Uterine smooth muscle cell (primary cell): ENCODE measurements at places on chromosomes 7 and 10. TPM values are rescaled to one million over a fixed set of nuclear protein-coding genes. Genes with fewer than 3 reads are reported as not detected.

The NUTM2B gene
- total RNA-seq = 0.22 and 0.37 TPM in 2 replicates

The COL13A1 gene
- total RNA-seq = 31.8 and 35.9 TPM in 2 replicates

The STN1 gene
- 23.0 and 41.2 TPM in 2 replicates for total RNA-seq

The FXYD4 gene
- total RNA-seq = not detected in 2 replicates

The RAMP3 gene
- total RNA-seq = not detected in 2 replicates

The CYP2E1 gene
- total RNA-seq = 0.22 and 0.37 TPM in 2 replicates

The SLC16A12 gene
- under 0.01 TPM in 1 of 2 replicates, not detected in the other for total RNA-seq

The SLC29A3 gene
- 0.62 and 0.66 TPM in 2 replicates for total RNA-seq

The SFRP4 gene
- total RNA-seq = 0.55 and 3.2 TPM in 2 replicates
